Fibroblast of skin of back (primary cell): ENCODE measurements at places on chromosomes 4 and X.

- DNase-seq, result peak; percentile 77
These were observed 14.7 kb downstream of the VEGFC start for GRCh38 chr4:176778063-176778462.

GRCh38 chrX:103519389-103519788, at the start of gene RAB40A:
Gene RAB40A (minus strand): TSS chrX:103519489. CDS start chrX:103500756, 18,733 bp downstream.
- no peak for DNase-seq

DNA sequence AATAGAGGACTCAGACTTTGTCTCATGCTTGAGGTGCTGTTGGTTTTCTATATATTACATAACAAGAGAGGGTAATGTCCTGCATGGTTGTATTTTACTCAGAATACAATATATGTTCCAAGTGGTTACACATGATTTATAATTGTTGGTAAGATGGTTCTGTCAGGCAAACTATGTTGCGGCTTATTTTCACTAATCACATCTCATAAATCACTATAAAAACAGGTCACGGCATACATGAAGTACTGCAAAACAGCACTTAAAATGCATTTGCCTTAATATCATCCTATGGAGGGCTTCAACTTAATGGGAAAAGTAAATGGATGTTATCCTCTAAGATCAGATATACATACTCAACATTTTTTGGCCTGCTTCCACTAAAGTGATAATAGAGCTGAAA, 246.0 kb upstream of the ARSJ start:
- no peak for DNase-seq

GRCh38 chr4:187618701-187619281, 376.8 kb upstream of the ZFP42 start:
- DNase-seq, result peak; percentile 70

GRCh38 chr4:168241953-168242352, 76.6 kb downstream of the DDX60 start:
- no peak for DNase-seq

DNA sequence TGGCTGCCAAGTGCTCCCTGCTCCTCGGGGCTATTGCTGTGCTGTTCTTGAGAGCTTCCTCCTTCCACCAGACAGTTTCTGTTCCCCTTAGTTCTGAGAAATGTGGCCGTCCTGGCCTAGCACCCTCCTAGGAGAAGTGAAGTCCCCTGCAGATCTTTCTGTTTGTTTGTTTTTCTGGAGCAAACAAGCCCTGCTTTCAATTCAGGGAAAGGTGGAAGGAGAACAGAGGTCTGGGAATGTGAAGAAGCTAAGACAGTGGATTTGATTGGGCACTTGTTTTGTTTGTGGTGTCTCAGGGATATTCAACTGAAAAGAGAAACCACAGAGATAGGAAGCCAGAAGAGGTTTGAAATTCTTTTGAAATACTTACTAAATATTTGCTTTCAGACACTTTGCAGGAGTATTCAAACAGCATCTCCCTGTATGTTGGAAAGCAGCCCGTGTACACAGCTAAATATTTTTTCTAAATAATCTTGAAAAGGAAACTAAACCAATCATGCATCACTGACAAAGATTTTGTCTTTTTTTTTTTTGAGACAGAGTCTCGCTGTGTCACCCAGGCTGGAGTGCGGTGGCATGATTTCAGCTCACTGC, 36.5 kb upstream of the PPM1K start:
- no peak for DNase-seq

DNA sequence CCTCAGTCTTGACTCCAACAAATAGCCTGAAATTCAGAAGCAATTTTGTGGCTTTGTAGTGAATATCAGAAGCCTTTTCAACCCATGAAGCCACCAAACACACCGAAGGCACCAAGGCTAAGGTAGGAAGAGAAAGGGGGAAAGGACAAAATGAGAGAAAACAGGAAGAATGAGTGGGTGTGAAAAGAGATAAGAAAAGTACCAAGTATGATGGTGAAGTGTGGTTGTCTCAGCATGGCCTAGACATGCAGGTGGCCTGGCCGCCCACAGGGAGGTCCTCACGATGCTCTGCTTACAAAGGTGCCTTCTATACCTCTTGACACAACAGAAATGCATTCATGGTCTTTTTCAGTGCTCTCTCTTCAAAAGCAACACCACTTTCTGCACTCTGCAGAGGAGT, 34.9 kb downstream of the ACSL1 start:
- no peak for DNase-seq

DNA sequence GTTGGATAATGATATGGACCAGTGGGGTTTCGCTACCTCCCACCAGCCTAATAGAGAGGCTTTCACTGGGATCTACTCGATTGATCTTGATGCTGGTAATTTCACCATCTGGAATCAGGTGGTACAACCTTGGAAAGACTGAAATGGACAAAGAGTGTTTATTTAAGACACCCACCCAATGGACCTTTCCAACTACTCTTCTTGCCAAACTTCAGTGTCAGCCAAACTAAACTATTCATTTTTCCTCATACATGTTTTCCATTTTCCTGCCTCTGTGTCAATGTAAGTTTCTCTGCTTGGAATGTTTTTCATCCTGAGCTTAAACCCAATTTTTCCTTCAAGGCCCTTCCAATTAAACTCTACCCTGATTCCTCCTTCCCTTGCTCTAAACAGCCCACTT, 92.6 kb downstream of the LNX1 start:
- no peak for DNase-seq

GRCh38 chr4:186037692-186038658, 31.0 kb upstream of the TLR3 start:
- DNase-seq, result peak; percentile 55

DNA sequence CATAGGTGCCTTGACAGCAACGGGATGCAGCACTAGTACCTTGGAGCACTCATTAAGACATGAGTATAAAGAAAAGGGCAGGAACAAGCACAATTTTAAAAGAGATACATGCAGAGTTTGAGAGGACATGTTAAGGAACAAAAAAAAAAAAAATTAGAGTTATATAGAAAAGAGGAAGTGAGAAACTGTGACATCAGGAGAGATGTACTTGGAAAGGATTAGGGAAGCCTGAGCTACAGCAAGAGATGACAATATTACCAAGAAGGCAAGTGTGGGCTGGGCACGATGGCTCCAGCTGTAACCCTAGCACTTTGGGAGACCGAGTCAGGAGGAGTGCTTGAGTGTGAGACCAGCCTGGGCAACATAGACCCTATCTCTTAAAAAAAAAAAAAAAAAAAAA, 37.4 kb downstream of the GPR143 start:
- no peak for DNase-seq

GRCh38 chrX:9604908-9605306, 140.0 kb downstream of the TBL1X start:
- no peak for DNase-seq

GRCh38 chr4:26015133-26015651, 101.2 kb downstream of the SMIM20 start:
- DNase-seq, result peak; percentile 94

DNA sequence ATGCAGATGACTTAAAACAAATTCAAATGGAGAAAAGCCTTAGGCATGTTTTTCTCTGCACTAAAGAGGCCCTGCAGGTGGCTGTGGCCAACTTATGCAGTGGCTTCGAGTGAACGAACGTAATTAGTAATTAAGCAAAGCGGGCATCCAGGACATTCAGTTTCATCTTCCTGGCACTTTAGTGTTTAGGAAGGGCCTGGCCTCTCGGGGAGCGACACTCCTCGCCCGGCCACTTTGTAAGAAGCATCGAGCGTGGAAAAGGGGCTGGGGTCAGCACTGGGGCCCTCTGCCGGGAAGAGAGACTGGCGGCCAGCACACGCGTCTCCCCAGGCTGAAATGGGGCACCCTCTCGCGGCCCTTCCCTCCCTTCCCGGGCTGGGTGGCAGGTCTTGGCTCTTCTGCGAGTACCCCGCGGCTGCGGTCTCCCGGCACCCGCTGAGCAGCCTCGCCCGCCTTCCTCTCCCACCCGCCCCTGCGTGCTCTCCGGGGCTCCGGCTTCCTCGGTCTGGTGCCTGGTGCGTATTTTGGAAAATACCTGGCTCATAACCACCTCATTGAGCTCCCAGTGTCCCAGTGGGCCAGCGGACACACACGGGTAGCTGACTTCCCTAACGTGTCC, 677 bp upstream of the CYP4V2 start:
- DNase-seq, result no peak

- no peak for DNase-seq
These were observed 644.2 kb downstream of the FSTL5 start for GRCh38 chr4:161519611-161520010.

DNA sequence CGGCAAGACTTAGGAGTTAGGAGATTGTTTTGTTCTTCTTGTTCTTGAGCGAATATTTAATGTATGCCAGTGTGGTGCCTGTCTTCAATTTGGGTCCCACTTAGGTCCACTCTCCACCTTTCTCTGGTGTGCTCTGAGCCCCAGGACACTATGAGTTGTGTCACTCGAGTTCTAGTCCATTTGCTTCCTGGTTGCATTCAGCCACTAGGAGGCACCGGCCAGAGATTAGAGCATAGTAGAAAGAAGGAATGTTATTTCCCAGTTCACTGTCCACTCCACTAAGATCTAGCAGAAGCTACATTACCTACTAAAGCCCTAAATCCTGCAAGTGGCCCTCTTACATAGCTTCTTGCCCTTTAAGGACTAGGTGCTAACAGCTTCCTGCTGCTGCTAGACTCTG, 326.9 kb downstream of the NAF1 start:
- DNase-seq, result no peak

- peak; percentile 53 for DNase-seq
These were observed 16.6 kb downstream of the DCK start for GRCh38 chr4:71009890-71010588.

GRCh38 chr4:168737806-168738172, 240.9 kb downstream of the PALLD start:
- DNase-seq, result peak; percentile 71

- peak; percentile 60 for DNase-seq
These were observed 1.4 kb upstream of the CEP135 start for GRCh38 chr4:55947254-55947882.

DNA sequence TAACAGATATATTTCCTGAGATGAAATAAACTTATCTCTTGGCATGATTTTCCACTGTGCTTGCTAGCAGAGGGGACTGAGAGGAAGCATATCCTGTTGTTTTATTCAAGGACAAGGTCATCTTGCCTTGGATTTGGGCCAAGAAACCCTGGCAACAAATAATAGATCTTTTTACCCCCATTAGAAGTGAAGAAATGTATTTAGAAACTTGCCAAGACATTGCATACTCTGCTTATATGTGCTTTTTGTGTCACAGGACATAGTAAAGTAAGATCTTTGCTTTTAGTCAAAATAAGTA, 170.2 kb downstream of the RAPGEF2 start:
- DNase-seq, result peak; percentile 36

GRCh38 chr4:14864365-14865030, 137.8 kb upstream of the CPEB2 start:
- no peak for DNase-seq

GRCh38 chr4:48949086-48949485, 37.0 kb upstream of the CWH43 start:
- DNase-seq, result no peak

GRCh38 chr4:94419956-94420355, 31.8 kb upstream of the PDLIM5 start:
- no peak for DNase-seq

DNA sequence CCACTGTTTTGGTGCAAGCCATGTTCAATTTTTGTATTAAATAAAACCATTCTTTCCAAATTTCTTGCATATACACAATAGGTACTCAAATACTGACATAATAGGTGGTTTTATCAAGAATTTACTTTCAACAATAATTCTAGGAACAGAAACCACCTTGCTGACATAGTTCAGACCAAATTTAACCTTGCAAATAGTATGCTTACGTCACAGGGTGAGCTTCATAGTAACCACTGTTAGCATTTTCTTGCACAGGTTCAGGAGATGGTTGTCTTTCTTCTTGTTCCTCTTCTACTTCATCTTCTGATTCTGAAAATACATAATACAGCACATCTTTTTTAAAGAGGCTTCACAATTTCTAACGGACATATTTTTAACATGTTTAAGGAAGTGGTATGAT, 17.6 kb downstream of the G3BP2 start:
- DNase-seq, result no peak

- peak; percentile 7 for DNase-seq
These were observed 134.2 kb downstream of the PWWP3B start for GRCh38 chrX:106302304-106302703.

DNA sequence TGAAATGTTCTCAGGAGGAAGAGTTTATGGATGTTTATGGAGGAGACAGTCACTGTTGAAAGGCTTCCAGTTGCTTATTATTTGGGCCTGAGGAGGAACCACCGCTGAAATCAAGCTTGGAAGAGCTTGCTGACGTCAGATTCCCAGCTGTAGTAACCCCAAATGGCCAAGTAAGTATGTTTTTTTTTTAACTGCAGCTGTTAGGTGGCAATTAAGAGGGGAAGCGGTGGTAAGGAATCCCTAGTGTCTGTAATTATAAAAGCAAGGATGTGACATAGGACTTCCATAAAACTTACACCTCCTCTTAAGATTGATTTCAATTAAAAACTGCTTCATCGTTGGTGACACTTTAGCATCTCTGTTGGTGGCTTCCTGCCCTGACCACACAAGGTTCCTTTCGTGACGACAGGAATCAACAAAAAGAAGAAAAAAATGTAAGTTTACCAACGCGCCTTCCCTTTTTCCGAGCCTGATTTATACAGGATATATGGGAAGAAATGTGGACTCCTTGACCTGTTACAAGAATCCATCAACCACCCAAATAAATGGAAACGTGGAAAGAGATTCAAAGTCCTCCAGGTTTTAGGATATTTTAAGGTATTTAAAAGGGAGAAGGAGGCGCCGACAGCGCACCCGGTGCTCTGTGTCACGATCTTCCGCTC, 884 bp downstream of the RELL1 start:
- DNase-seq, result peak; percentile 35

DNA sequence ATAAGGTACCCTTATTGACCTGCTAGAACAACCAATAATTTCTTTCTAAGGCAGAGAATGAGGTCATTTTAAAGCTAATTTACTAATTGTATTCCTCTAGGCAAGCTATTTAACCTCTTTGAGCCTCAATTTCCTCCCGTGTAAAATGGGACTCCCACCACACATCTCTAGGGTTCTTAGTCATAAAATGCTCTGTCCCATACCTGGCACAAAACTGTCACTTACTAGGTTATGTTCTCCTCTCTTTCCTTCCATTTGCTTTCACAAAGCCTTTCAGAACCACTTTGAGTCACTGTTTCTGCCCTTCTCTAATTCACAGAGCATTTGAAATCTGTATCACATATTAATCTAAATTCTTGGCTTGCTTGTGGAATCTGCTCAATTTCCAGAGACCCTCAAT, 2.4 kb upstream of the GPR82 start:
- DNase-seq, result no peak

- DNase-seq, result no peak
These were observed 42.5 kb downstream of the BTC start for GRCh38 chr4:74751856-74752255.

- no peak for DNase-seq
These were observed 36.1 kb downstream of the HEPH start for GRCh38 chrX:66200050-66200664.

GRCh38 chrX:108221301-108221864, 129.8 kb downstream of the ATG4A start:
- no peak for DNase-seq

DNA sequence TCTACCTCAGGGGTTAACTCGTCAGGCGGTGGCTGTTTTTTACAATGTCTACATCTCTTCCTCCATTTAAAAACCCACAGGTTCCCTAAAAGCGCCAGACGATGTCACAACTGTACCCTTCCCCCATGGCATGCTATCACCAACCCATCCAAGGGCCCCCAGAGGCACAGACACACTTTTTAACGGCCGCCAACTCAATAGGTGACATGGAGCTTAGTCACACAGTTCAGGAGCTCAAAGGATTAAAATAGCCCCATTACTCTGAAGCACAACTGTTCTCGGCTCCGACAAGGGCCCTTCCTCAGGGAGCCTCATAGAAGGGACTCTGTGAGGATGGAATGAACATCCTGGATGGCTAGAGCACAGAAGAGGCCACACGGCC, 12.4 kb downstream of the SH3KBP1 start:
- peak; percentile 50 for DNase-seq
